ENCODE measurements at places on chromosomes 2 and 18. TPM values are rescaled to one million over a fixed set of nuclear protein-coding genes. Genes with fewer than 3 reads are reported as not detected.

DNA sequence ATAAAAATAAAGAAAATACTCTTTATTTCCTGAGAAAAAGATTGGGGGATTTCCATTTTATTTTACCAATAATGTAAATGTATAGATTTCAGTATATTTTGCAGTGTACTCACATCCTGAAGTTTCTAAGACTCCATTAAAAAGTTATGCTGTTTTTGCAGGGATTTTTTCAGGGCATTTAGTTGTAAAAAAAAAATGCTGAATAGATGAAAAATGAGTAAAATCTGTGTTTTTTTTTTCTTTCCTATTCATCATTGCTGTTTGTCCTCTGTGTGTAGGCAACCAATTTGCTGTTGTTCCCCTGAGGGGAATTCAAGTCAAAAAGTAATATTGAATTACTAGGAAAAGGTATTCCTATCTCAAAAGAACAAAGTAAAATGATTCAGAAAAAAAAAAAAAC lies 66.3 kb downstream of the MEIS1 start:
- H3K36me3 ChIP-seq = no peaks in the 10 kb centered on the region
- DNase-seq = no peak
- peaks cover 19% of the 10 kb centered on the region for H3K4me1 ChIP-seq

GRCh38 chr2:145845207-145845894 lies 1325.4 kb upstream of the ZEB2 start:
- no peak overlapping the region for H3K4me3 ChIP-seq
- no peaks in the 10 kb centered on the region for H3K36me3 ChIP-seq
- no peaks in the 10 kb centered on the region for H3K4me1 ChIP-seq
- H3K27ac ChIP-seq = no peak overlapping the region
- no peak for DNase-seq

DNA sequence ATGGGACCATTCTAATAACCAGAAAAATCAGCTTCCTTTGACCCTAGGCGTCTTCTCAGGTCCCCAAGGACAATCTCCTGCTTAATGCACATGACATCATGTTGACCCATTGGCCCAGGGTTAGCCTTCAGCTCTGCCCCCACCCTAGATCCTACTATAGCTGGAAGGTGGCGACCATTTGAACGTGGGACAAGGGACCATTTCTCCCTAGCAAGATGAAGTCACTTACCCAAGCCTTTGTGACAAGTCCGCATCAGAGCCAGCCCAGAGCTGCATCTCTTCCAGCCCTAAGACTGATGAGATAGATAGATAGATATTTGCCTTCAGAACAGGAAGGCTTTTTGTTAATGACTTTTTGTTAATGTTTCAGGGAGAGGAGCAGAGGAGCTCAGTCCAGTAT lies 28.2 kb upstream of the TAF1B start:
- H3K4me3 ChIP-seq = no peak overlapping the region
- peaks cover 6% of the 10 kb centered on the region for H3K4me1 ChIP-seq
- no peaks in the 10 kb centered on the region for H3K36me3 ChIP-seq
- no peak for DNase-seq
- peaks cover 3% of the 10 kb centered on the region for H3K27me3 ChIP-seq

The MLPH gene
- 0.36 TPM for total RNA-seq

- peaks cover 2% of the 10 kb centered on the region for H3K27me3 ChIP-seq
- no peaks in the 10 kb centered on the region for H3K4me1 ChIP-seq
- no peak overlapping the region for H3K27ac ChIP-seq
- peaks cover 6% of the 10 kb centered on the region for H3K36me3 ChIP-seq
- H3K4me3 ChIP-seq = no peak overlapping the region
These were observed 8.9 kb upstream of the MYL12A start for GRCh38 chr18:3238742-3239141.

DNA sequence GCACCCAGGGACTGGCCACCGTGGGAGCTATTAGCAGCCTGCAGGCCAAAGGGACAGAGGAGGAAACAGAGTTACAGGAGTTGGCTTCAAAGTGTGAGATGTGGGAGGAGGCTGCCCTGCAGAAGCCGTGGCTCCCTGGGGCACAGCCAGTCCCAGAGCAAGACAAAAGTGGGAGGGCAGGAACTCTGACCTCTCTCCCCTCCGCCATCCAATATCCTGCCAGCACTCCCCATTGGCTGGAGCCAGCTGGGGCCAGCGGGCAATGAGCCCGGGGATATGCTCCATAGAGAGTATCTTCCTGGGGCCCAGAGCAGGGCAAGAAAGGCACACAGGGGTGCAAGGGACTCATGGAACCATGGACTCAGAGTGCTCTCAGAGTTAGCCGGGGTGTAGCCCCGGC lies 143.1 kb downstream of the INHBB start:
- H3K4me1 ChIP-seq = no peaks in the 10 kb centered on the region
- no peak overlapping the region for H3K27ac ChIP-seq
- no peaks in the 10 kb centered on the region for H3K36me3 ChIP-seq
- DNase-seq = no peak
- H3K27me3 ChIP-seq = peaks cover 4% of the 10 kb centered on the region
- H3K4me3 ChIP-seq = no peak overlapping the region

GRCh38 chr2:9692456-9693195 lies 61.8 kb upstream of the YWHAQ start:
- DNase-seq = no peak
- H3K27ac ChIP-seq = no peak overlapping the region
- peaks cover 3% of the 10 kb centered on the region for H3K27me3 ChIP-seq
- no peak overlapping the region for H3K4me3 ChIP-seq
- peaks cover 14% of the 10 kb centered on the region for H3K4me1 ChIP-seq

DNA sequence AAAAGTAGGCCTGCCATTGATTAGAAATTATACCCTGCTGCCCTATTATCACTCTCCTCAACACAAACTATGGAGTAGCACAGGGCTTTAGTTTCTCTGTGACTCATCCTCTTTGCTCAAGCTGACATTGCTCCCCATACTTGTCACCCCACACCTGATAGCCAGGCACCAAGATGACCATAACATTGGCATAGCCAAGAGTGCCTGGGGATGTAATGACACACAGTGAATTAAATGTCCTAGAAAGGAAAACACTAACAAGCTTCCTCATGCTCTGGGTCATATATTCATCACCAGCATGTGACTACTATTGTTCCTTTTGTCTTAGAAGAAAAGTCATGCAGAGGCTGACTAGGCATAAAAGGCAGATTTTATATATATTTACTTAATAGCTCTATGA lies 137.8 kb upstream of the RND3 start:
- H3K4me1 ChIP-seq = peaks cover 7% of the 10 kb centered on the region
- DNase-seq = no peak
- no peak overlapping the region for H3K27ac ChIP-seq
- H3K27me3 ChIP-seq = no peaks in the 10 kb centered on the region
- no peaks in the 10 kb centered on the region for H3K36me3 ChIP-seq
- no peak overlapping the region for H3K4me3 ChIP-seq

The IL36B gene
- total RNA-seq = not detected

- DNase-seq = no peak
- no peak overlapping the region for H3K4me3 ChIP-seq
- H3K27ac ChIP-seq = no peak overlapping the region
- peaks cover 3% of the 10 kb centered on the region for H3K4me1 ChIP-seq
- no peaks in the 10 kb centered on the region for H3K36me3 ChIP-seq
- no peaks in the 10 kb centered on the region for H3K27me3 ChIP-seq
These were observed 413.6 kb upstream of the KCNH7 start for GRCh38 chr2:163252199-163252598.

- peaks cover 37% of the 10 kb centered on the region for H3K36me3 ChIP-seq
- DNase-seq = no peak
- H3K27me3 ChIP-seq = peaks cover 1% of the 10 kb centered on the region
- H3K4me1 ChIP-seq = no peaks in the 10 kb centered on the region
- H3K4me3 ChIP-seq = no peak overlapping the region
These were observed 16.0 kb upstream of the SNORC start for GRCh38 chr2:232854082-232854481.

DNA sequence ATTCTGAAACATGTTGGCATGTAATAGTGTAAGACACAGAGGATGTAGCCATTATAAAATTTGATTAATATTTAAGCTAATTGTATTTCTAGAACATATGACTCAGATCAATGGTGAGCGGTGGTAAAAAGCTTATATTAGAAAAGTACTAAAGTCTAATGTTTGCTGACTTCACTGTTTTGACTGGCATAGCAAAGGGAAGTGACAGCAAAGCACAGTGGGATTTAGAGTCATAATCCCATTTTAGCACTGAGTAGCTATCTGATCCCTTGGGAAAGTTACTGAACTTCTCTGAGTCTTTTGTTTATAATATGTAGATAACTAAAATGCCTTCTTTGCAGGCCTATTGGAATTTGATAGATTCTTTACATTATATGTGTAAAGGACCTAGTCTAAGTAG lies 60.4 kb downstream of the KIAA1328 start:
- H3K27ac ChIP-seq = no peak overlapping the region
- no peak overlapping the region for H3K4me3 ChIP-seq
- peaks cover 46% of the 10 kb centered on the region for H3K4me1 ChIP-seq
- no peaks in the 10 kb centered on the region for H3K27me3 ChIP-seq
- no peaks in the 10 kb centered on the region for H3K36me3 ChIP-seq

DNA sequence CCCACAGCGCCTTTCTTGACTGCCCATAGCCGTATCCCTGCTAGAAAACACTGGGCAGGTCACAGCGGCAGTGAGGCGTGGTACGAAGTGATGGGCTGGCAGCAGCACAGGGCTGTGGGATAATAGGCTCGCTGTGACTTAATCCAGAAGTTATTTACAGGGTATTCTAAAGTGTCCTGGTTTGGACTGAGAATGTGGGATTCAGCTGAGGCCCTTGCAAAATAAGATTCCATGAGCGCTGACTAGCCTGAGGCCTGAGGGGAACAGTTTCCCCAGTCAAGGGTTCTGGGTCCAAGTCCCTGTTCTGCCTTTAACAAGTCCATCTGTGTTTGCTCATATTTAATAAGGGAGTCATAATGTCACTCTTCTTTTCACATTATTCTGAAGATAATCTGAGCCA lies 34.6 kb downstream of the SETBP1 start:
- H3K4me1 ChIP-seq = peaks cover 30% of the 10 kb centered on the region
- peaks cover 60% of the 10 kb centered on the region for H3K36me3 ChIP-seq
- H3K27me3 ChIP-seq = peaks cover 3% of the 10 kb centered on the region
- H3K4me3 ChIP-seq = no peak overlapping the region
- no peak for DNase-seq

The CCDC102B gene
- 8.2 TPM for total RNA-seq

DNA sequence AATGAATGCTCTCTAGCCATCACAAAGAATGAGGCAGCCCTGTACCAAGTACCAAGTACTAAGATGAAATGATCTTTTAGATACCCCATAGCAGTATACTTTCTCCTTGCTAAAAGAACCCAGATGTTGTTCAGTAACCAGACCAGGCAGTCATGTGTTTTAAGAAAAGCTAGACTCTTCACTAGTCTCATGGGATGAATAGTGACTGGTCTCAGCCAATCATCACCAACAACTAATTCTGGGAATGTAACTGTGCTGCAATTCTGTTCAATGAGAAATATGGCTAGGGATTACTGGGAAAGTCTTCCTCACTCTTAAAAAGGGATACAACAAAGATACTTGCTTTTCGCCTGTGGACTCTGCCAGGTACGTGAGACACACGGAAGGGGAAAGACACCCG lies 29.5 kb downstream of the MBOAT2 start:
- DNase-seq = no peak
- H3K27me3 ChIP-seq = no peaks in the 10 kb centered on the region
- no peak overlapping the region for H3K4me3 ChIP-seq
- no peak overlapping the region for H3K27ac ChIP-seq

DNA sequence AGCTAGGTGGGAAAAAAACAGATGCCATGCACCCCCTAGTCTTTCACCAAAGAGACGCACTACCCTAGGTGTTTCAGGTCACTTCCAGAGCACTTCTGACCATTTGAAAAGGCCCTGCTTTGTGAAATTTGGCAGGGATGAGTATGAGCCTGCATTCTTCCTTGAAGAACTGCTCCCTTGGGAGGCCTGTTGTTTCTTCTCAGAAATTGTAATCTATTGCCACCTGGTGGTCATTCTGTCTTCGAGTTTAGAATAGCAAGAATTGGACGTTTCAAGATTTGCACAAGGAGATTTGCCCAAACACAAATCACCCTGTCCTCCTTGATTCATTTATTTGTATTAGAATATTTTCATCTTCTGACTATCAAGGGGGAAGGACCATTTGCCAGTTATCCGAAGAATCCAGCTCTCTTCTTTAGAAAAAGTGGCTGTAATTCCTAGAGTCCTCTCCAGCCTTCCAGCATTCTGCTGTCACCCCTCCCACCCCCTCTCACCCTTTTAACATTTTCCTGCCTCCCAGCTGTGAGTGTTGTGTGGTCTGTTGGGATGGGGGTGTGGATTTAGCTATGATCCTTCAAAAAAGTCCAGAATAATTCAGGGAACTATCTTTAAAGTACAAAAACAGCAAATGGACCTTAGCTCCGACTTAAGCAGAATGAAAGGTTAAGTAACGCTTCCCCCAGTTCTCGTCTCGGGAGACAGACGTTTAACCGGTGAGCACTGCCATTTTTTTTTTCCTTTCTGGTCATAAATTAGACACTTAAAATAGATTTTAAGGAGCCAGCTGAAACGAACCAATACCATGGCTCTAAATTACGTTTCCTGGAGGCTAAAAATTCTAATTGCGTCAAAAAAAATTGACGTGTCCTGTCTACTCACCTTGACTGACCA lies 3.7 kb upstream of the GAD1 start:
- peaks cover 35% of the 10 kb centered on the region for H3K4me1 ChIP-seq
- no peaks in the 10 kb centered on the region for H3K36me3 ChIP-seq
- peaks cover 11% of the 10 kb centered on the region for H3K27me3 ChIP-seq
- DNase-seq = peak; percentile 63
- no peak overlapping the region for H3K27ac ChIP-seq
- H3K4me3 ChIP-seq = peak overlapping the region; percentile 85

The GCKR gene
- total RNA-seq = 0.59 TPM

The ANKZF1 gene
- total RNA-seq = 43.8 TPM

- no peak for DNase-seq
- peaks cover 20% of the 10 kb centered on the region for H3K4me1 ChIP-seq
- H3K4me3 ChIP-seq = no peak overlapping the region
These were observed 264.7 kb downstream of the TNS1 start for GRCh38 chr2:217738061-217738460.
